ENCODE measurements at places on chromosomes 2 and 18.

- DNase-seq, result no peak
Measured at GRCh38 chr2:158969715-158970240, 1.3 kb downstream of the TANC1 start.

DNA sequence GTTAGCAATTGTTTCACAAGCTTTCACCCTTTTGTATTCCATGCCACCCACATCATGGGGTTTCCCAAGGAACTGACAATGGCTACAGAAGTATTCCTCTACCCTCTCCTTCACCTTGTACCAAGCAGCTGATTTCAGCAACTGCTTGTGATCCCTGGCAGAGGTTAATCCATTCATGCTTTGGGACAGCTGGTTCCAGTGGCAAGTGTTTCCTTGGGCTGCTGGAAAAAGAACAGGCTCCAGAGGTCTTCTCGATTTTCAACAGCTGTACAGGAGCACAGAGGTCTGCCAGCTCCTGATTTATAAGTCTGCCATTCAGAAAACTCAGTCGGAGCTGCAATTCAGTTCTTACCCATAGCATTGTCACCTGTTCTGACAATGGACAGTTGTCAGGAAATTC is 239.2 kb upstream of the CWC22 start:
- DNase-seq, result no peak

DNA sequence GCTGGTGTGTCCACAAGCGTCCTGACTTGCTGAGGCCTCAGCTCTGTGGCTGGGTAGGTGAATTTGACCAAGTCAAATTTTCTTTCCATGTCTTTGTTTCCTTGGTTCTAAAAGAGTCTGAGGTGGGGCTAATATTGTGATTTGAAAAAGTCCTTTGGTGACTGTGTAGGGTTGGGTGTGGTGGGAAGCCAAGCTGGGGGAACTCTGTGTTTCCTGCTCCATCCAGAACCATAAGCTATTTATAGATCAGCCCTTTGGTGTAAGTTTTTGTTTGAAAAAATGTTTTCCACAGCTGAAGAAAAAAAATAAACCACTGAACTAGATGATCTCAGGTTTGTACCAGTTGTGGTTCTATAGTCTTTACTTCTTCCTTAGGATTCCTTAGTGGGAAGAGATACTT is 462.7 kb downstream of the TGIF1 start:
- no peak for DNase-seq

DNA sequence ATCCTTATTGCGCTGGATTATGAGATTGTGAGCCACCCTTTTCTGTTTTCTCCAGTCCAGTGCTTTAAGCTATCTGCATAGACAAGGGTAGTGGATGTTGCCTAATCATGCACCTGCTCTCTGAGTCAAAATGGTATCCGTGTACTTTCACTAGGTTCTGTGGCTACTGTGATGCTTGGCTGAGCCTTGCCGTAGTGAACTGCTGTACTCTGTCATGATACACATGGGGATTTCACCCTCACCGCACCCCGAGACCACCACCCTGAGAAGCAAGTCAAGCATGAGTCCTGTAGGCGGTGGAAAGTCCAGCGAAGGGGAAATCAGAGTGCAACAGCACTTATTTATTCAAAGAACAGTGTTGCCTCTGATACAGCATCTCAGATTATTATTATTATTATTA is 55.0 kb downstream of the ARHGAP25 start:
- no peak for DNase-seq

- no peak for DNase-seq
Measured at GRCh38 chr2:16057661-16058060, 117.3 kb downstream of the MYCN start.

DNA sequence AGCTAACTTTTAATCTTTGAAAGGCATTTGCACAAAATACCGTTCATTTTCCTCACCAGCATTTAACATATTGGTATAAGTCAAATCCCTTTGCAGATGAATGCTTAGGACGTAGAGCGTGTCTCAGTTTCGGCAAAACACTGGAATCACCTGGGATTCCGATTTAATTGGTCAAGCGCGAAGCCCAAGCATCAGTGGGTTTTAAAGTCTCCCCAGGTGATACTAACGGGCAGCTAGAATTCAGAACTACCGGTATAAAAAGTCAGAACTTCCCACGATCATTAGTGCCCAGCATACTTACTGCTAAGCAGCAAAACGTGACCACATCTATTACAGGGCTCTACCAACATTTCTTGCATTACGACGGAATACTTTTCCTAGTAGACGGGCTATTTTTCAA is 24.6 kb downstream of the ALPK2 start:
- no peak for DNase-seq

DNA sequence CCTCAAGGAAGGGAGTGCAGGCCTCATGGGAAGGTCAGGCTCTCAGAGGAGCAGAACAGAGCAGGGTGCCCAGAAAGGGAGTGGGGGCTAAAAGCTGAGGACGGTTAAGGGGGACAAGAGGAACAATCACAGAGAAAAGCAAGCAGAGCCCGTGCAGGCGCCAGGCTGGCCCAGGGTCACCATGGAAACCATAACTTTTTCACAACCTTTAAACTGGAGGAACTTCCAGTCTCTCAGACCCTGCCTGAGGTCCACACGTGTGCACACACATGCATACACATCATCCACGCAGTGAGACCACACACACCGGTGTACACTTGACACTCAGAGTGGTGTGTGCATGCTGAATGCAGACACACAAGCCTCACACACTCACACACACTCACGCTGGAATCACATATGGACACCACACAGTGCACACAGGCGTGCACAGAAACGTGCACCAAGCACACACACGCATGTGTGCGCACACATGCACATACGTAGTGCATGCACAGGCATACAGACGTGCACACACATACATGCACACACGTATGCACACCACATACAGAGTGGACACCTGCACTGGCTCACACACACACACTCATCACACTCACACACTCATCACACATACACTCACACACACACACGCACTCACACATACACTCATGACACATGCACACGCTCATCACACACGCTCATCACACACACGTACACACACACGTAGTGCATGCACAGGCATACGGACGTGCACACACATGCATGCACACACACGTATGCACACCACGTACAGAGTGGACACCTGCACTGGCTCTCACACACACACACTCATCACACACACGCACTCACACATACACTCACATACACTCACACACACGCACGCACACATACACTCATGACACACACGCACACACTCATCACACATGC is 37.2 kb upstream of the SNED1 start:
- DNase-seq, result peak; percentile 58

DNA sequence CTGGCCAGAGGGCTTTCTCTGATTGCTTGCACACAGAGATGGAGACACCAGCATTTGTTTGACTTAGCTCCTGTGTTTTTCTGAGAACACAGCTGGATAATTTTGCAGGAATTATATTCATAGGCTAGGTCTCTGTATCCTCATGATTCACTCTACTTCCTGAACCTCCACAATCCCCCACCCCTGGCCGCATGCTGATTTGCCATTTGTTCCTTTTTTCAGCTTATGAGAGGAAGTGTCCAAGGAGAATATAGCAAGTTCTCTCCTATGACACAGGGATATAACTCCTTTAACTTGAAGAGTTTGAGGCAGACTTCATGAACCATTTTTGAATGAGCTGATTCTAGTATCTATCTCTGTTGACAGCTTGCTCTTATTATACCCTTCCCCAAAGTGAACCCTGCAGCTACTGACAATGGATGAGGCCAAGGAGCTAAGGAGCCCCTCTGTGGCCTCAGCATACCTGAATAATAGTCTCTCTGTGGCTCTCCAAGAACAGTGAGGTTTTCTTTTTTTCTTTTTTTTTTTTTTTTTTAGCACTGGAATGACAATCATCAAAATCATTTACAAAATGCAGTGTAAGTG is 15.4 kb downstream of the CAVIN2 start:
- DNase-seq, result no peak

GRCh38 chr2:197944416-197945096 is 140.2 kb downstream of the PLCL1 start:
- DNase-seq, result no peak

- no peak for DNase-seq
Measured at GRCh38 chr2:180122874-180123273, 115.8 kb upstream of the CWC22 start.

DNA sequence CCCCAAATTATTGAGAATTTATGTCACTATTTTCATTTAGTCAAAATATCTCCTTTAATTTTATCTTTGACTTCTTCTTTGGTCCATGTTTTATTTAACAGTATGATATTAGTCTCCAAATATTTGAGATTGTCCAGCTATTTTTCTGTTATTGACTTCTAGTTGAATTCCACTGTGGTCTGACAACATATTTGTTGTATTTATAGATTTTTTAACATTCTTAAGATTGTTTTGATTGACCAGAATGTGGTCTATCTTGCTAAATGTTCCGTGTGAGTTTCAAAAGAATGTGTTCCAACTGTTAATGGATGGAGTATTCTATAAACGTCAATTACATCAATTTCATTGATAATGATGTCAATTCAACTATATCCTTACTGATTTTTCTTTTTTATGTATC is 1452.1 kb downstream of the SUCLG1 start:
- DNase-seq, result no peak

- DNase-seq, result no peak
Measured at GRCh38 chr18:66867653-66868052, 263.8 kb upstream of the CDH19 start.

GRCh38 chr2:54079331-54079730 is 36.1 kb upstream of the ACYP2 start:
- no peak for DNase-seq

GRCh38 chr18:43650426-43650825 is 373.1 kb upstream of the SYT4 start:
- DNase-seq, result no peak

DNA sequence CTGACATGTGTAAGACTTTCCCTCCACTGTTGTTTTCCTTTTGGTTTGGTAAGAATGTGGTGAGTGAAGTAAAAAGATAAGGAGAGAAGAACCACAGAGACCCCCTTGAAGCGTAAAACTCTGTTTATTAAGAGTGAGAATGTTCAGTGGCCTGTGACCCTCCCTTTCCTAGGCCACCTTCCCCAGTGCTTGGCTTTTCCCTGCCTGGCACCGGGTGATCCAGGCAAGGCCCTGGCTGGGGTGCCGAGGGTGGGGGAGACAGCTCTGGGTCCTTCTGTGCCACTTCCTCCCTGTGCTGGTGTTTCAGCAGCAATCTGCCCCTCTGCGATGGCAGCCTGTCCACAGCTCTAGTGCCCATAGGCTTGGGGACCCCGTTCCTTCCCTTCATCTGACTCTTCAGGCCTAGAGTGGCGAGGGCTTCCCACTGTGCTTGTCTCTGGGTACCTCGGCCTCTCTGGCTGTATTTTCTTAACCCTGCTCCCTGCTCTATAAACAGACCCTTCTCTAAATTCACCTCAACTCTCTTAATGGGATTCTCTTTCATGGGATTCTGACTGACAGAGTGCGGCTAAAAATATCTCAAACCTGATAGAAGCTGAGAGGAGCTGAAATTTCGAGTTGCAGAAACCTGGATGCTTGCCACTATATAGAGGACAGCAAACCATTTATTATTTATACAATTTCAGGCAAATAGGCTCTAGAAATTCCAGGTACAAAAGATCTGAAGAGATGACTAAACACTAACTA is 461.0 kb downstream of the DLGAP1 start:
- no peak for DNase-seq

- DNase-seq, result no peak
Measured at GRCh38 chr2:189379287-189379630, 62.0 kb upstream of the WDR75 start.

GRCh38 chr18:66046032-66046602 is 295.3 kb downstream of the CDH7 start:
- no peak for DNase-seq

GRCh38 chr2:231059756-231060155 is 3.1 kb downstream of the PSMD1 start:
- no peak for DNase-seq

All from left forelimb (tissue), 1 donor.